Activated CD4-positive, alpha-beta T cell treated with anti-CD3 and anti-CD28 coated beads, Interleukin-2, amount 10 ng/mL, durations not matched to agents 24 days and 14 days (primary cell): ENCODE measurements at places on chromosomes 2 and 18.
A peak's percentile ranks its signal among the peaks of the same experiment; 100 is the strongest.

GRCh38 chr2:101463911-101464641, 10.8 kb downstream of the RFX8 start:
- no peak overlapping the region for H3K27ac ChIP-seq
- H3K4me3 ChIP-seq: no peak overlapping the region
- peaks cover 8% of the 10 kb centered on the region for H3K4me1 ChIP-seq
- H3K27me3 ChIP-seq: no peaks in the 10 kb centered on the region
- peak; percentile 54 for DNase-seq

GRCh38 chr2:11478899-11479605, 13.1 kb upstream of the E2F6 start:
- H3K4me3 ChIP-seq: no peak overlapping the region
- no peak overlapping the region for H3K27ac ChIP-seq
- H3K36me3 ChIP-seq: no peaks in the 10 kb centered on the region
- no peak for DNase-seq
- peaks cover 46% of the 10 kb centered on the region for H3K27me3 ChIP-seq

DNA sequence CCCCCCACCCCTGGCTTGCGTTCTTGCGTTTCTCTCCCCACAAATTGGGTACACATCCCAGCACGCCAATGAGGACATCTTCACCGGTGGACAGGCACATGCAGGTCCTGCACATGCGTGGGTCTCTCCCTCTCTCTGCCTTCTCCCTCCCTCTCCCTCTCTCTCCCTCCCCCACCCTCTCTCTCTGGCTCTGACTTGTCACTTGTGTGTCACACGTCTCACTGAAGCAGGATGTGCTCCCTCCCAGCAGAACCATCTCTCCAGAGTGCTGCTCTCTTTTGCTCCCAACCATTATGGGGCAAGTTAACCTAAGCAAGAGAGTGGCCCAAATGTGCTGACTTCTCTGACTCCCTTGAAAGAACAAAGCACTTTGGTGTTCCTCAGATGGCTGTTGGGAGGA, 120.8 kb upstream of the CAB39 start:
- H3K4me1 ChIP-seq: peaks cover 54% of the 10 kb centered on the region
- peak overlapping the region; percentile 43 for H3K4me3 ChIP-seq
- H3K36me3 ChIP-seq: peaks cover 25% of the 10 kb centered on the region
- no peak for DNase-seq

GRCh38 chr18:32759611-32760167, 13.1 kb downstream of the KLHL14 start:
- H3K4me1 ChIP-seq: no peaks in the 10 kb centered on the region
- H3K36me3 ChIP-seq: no peaks in the 10 kb centered on the region
- no peak for DNase-seq

- no peak overlapping the region for H3K27ac ChIP-seq
- peaks cover 26% of the 10 kb centered on the region for H3K36me3 ChIP-seq
- H3K27me3 ChIP-seq: no peaks in the 10 kb centered on the region
- H3K4me3 ChIP-seq: no peak overlapping the region
- no peak for DNase-seq
Observed at GRCh38 chr2:3586220-3586619, 8.7 kb upstream of the COLEC11 start.

- no peak overlapping the region for H3K27ac ChIP-seq
- peaks cover 11% of the 10 kb centered on the region for H3K27me3 ChIP-seq
- DNase-seq: no peak
- no peaks in the 10 kb centered on the region for H3K36me3 ChIP-seq
- H3K4me3 ChIP-seq: no peak overlapping the region
Observed at GRCh38 chr2:6741229-6741628, 124.5 kb downstream of the CMPK2 start.

- H3K27me3 ChIP-seq: peaks cover 27% of the 10 kb centered on the region
- no peak overlapping the region for H3K27ac ChIP-seq
- no peaks in the 10 kb centered on the region for H3K36me3 ChIP-seq
- no peaks in the 10 kb centered on the region for H3K4me1 ChIP-seq
Observed at GRCh38 chr2:39717067-39717466, 51.4 kb downstream of the TMEM178A start.

DNA sequence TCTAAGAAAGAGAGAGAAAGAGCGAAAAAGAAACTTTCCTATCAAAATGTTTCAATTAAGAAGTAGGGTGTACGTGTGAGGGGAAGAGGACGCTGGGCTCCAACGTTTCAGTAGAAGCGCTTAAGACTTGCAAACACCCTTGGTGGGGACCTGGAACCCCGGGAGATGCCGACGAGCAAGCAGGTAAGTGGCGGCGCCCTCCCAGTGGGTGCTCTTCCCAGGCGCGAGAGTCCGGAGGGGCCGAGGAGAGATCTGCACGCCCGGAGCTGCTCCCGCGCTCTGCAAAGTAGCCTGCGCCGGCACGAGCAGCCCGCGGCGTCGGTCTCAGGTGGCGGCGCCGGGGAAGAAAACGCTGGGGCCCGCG, 678 bp upstream of the OTX1 start:
- peak overlapping the region; percentile 79 for H3K27ac ChIP-seq
- DNase-seq: peak; percentile 74
- peaks cover 87% of the 10 kb centered on the region for H3K27me3 ChIP-seq

- H3K4me1 ChIP-seq: peaks cover 8% of the 10 kb centered on the region
- peak overlapping the region; percentile 58 for H3K4me3 ChIP-seq
- peaks cover 15% of the 10 kb centered on the region for H3K27me3 ChIP-seq
- no peaks in the 10 kb centered on the region for H3K36me3 ChIP-seq
- no peak for DNase-seq
Observed at GRCh38 chr2:31234683-31235503, 941 bp downstream of the EHD3 start.

GRCh38 chr2:101630224-101630949, 67.1 kb upstream of the MAP4K4 start:
- peaks cover 3% of the 10 kb centered on the region for H3K4me1 ChIP-seq
- no peaks in the 10 kb centered on the region for H3K27me3 ChIP-seq
- H3K36me3 ChIP-seq: peaks cover 2% of the 10 kb centered on the region
- H3K4me3 ChIP-seq: no peak overlapping the region

GRCh38 chr2:46548103-46548486, 68.7 kb downstream of the TMEM247 start:
- H3K4me1 ChIP-seq: peaks cover 16% of the 10 kb centered on the region
- no peak overlapping the region for H3K27ac ChIP-seq
- H3K4me3 ChIP-seq: no peak overlapping the region
- no peaks in the 10 kb centered on the region for H3K36me3 ChIP-seq
- H3K27me3 ChIP-seq: peaks cover 6% of the 10 kb centered on the region

- H3K36me3 ChIP-seq: peaks cover 84% of the 10 kb centered on the region
- H3K27me3 ChIP-seq: no peaks in the 10 kb centered on the region
- H3K27ac ChIP-seq: peak overlapping the region; percentile 91
- peak; percentile 71 for DNase-seq
- H3K4me1 ChIP-seq: peaks cover 52% of the 10 kb centered on the region
Observed at GRCh38 chr2:218229851-218230250, 12.9 kb downstream of the ARPC2 start.

DNA sequence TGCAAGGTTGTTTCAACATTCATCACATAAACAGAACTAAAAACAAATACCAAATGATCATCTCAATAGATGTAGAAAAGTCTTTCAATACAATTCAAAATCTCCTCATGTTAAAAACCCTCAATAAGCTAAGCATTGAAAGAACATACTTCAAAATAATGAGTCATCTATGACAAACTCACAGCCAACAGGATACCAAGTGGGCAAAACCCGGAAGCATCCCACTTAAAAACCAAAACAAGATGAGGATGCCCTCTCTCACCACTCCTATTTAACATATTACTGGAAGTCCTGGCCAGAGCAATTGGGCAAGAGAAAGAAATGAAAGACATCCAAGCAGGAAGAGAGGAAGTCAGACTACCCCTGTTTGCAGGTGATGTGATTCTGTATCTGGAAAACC, 992.2 kb upstream of the PIK3C3 start:
- H3K27me3 ChIP-seq: no peaks in the 10 kb centered on the region
- H3K4me3 ChIP-seq: no peak overlapping the region
- no peak for DNase-seq
- H3K36me3 ChIP-seq: no peaks in the 10 kb centered on the region
